ENCODE measurements at places on chromosomes 1 and 21.

DNA sequence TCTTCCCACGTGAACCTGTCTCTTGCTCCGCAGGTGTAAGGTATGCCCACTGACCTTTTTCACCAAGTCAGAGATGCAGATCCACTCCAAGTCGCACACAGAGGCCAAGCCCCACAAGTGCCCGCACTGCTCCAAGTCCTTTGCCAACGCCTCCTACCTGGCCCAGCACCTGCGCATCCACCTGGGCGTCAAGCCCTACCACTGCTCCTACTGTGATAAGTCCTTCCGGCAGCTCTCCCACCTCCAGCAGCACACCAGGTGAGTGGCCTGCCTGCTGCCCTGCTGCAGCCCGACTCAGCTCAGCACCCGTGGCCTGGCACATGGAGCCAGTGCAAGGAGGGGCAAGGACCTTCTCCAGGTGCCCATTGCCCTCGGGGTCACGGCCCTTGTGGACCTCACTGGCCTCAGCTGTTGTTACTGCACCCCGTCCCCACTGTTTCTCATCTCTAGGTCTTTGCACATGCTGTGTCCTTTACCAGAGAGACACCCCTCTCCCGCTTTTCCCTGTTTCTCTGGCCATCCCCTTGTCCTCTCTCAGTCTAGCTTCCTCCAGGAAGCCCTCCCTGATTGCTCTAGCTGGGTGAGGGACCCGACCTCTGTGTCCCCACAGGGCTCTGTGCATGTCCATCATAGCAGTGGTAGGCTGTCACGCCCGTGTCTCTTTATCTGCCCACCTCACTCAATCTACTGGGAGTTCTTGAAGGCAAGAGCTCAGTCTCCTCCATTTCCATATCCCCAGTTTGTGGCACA, 25.4 kb downstream of the ZNF362 start:
- DNase-seq: no peak

- no peak for DNase-seq
Measured at GRCh38 chr1:168086438-168086837, 50.3 kb downstream of the GPR161 start.

DNA sequence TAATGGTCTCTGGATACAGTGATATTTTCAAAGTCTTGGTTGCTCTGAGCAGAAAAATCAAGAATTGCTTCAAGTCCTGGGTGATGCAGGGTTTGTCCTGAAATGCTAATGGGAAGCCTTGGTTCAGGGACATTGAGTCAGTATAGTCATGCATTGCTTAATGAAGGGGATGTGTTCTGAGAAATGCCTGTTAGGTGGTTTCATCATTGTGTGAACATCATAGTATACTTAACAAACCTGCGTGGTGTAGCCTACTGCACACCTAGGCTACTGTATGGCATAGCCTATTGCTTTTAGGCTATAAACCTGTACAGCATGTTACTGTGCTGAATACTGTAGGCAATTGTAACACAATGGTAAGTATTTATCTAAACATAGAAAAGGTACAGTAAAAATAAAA, 36.4 kb downstream of the TBCE start:
- DNase-seq: no peak

- no peak for DNase-seq
Measured at GRCh38 chr1:221522529-221522940, 219.4 kb downstream of the DUSP10 start.

- DNase-seq: no peak
Measured at GRCh38 chr1:82441402-82441801, 640.7 kb downstream of the ADGRL2 start.

DNA sequence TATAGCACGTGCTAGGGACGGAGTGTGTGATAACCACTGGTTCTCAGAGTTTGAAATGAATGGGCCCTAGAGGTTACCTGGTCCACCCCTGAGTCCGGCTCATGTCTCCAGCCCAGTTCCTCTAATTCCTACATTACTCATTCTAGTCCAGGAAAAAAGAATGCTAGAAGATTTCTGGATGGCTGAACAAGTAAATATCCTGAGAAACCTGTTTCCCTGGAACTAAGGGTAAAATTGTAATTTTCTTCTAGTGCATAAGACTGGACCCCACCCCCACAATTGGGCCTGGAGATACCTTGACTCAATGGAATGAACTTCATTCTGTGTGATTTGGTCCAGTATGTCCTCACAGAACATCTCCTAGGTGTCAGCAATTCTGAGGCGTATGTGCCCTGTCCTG, 208.4 kb downstream of the TRABD2B start:
- DNase-seq: no peak

GRCh38 chr1:91730801-91731732, 154.9 kb downstream of the TGFBR3 start:
- DNase-seq: no peak

- DNase-seq: no peak
Measured at GRCh38 chr1:79497193-79497773, 490.8 kb upstream of the ADGRL4 start.

GRCh38 chr1:42945164-42945563, 13.5 kb downstream of the SLC2A1 start:
- no peak for DNase-seq

- no peak for DNase-seq
Measured at GRCh38 chr1:90854397-90854924, 137.4 kb upstream of the BARHL2 start.

DNA sequence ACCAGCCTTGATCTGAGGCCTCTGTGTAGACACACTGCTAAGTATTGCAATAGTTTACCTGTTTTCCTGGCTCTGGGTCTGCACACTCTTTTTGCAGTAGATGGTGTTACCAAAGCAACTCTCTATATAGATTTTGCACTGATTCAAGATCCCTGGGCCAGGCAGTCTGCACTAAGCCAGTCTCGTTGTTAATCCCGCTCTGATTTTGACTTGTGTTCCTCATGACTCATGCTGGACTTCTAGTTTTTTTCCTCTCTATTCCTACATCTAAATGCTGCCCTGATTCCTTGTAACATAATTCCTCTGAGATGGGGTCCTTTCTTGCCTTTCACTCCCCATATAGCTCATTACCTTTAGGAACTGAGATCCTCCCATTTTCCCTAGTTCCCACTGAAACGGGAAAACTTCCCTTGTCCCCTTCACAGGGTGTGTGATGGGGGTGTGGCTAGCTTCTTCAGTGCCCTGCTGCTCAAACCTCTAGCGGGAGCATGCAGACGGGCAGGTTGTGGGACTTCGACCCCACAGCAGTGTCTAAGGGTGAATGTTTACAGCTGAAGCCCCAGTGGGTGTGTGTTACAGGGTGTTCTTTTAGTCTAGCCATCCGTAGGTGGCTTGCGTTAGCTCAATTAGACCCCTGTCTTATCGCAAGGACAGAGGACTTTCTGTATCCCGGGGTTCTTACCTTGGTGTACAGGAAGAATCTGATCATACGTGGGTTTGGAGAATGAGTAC, 106.5 kb upstream of the RAB3GAP2 start:
- no peak for DNase-seq

DNA sequence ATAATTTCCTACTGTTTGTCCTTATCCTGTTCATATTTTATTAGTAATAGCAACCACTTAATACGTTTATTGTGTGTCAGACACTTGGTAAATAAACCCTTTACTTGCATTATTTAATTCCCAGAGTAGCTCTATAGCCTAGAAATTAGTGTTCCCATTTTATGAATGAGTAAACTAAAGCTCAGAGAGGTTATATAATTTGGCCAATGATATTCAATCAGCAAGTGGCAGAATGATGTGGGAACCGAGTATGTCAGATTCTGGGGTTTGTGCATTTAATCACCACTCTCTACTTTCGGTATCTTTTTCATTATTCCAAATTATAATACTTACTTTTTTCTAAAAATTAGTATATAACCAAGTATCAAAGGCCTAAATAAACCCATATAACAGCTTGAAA, 6.6 kb upstream of the ARPC5 start:
- DNase-seq: no peak

DNA sequence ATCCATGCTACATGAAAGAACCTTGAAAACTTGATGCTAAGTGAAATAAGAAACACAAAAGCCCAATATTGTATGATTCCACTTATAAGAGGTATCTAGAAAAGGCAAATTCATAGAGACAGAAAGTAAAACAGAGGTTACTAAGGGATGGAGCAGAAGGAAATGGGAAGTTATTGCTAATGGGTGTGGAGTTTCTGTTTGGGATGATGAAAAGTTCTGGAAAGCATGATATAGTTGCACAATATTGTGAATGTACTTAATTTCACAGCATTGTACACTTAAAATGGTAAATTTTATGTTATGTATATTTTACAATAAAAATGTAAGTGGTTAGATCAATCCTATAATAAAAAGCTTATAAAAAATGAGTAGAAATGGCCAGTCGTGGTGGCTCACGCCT, 1.6 kb upstream of the NECAP2 start:
- DNase-seq: no peak

DNA sequence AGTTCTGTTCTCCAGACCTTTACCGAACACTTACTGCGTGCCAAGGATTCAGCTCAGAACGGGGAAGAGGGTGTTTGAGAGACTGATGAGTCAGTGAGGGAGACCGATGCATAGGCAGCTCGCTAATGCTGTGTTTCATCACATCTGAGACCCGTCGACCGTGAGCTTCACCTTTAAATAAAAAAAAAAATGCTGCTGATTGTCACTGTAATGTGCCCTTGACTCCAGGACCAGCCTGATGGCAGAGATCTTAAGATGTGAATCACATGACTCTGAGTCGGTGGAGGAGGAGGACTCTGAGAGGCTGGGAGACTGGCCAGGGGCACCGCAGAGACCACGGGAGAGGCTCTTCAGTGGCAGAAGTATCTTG, 28.8 kb downstream of the SPSB1 start:
- no peak for DNase-seq

DNA sequence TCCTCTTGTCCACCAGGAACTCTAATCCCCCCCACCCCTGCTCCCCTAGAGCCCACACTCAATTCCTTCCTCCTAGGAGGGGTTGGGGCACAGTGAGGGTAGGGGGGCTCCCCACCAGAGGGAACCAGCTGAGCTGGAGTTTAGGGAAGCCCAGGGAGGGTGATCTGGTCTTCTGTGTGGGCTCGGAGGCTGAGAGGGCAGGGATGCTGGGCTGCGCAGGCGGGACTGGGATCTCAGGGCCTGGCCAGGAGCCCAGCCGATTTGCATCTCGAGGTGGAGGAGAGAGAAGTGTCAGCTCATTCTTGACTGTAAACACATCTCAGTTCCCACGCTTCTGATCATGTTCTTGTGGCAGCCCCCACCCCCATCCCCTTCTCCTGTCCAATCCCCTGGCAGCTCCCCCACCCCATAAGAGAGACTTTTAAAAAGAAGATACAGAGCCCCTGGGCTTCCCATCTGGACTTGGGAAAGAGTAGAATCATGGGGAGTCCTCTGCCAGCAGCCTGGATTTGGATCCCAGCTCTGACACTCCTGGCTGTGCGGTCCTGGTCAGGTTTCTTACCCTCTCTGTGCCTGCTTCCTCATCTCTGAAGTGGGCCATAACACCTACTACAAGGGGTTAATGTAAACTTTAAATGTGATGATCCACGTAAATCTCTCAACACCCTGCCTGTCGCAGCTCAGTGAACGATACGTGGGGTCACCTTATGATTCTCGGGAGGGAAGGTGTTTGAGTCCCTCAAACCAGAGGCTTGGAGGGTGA, 6.6 kb downstream of the PEAR1 start:
- DNase-seq: no peak

DNA sequence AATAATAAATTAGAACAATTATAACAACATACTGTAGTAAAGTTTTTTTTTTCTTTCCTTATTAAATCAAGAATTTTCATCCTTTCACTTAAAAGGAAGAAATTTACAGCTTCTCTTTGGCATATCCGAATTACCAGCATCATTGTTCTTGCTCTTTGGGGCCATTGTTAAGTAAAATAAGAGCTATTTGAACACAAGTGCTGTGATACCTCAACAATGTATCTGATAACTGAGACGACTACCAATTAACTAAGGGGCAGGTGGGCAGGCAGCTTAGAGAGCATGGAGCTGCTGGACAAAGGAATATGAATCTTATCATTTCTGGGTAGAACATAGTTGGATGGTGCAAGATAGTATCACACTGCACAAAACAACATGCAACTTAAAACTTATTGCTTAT, 719.9 kb upstream of the TMPRSS15 start:
- no peak for DNase-seq

GRCh38 chr1:108097018-108097417, 103.1 kb downstream of the SLC25A24 start:
- DNase-seq: no peak

- DNase-seq: no peak
Measured at GRCh38 chr1:90114521-90115141, 119.7 kb downstream of the ZNF326 start.

- no peak for DNase-seq
Measured at GRCh38 chr1:191886977-191887376, 271.3 kb upstream of the RGS18 start.

GRCh38 chr1:23521588-23521987, 9.4 kb downstream of the E2F2 start:
- no peak for DNase-seq

GRCh38 chr1:28392027-28392652, 22.6 kb downstream of the PHACTR4 start:
- no peak for DNase-seq

DNA sequence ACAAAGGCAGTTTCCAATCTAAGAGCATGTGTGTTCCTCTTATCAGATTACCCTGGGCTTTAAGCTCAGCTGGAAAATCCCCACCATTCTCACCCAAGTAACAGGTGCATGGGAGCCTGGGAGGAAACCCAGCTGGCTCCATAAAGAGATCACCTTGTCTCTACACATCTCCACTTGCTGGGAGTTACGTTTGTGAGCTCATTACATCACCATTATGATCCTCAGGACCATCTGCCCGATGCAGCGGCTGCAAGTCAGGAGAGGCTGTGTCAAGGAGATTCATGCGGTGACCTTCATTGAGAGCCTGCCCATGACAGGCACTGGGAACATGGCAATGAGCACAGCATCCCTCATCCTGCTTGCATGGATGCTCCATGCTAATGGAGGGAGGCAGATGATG, 618.0 kb downstream of the NPHP4 start:
- DNase-seq: no peak

DNA sequence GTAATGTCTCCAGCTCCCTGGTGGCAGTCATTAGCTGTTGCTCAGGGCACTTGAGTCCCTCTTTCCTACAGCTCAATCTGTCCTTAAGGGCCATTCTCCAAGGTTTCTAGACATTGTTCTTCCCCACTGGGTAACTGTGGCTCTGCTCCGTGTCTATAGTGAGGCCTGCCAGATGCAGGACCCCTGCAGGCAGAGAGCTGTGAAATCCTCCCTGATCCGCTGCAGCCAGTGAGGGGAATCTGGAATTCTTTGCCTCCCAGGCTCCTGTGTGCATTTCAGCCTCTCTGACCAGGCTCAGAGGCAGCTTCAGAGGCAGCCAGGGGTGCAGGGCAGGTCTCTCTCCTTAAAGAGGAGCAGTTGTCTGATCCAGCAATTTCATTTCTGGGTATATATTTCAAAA, 14.4 kb upstream of the IGSF21 start:
- DNase-seq: no peak

DNA sequence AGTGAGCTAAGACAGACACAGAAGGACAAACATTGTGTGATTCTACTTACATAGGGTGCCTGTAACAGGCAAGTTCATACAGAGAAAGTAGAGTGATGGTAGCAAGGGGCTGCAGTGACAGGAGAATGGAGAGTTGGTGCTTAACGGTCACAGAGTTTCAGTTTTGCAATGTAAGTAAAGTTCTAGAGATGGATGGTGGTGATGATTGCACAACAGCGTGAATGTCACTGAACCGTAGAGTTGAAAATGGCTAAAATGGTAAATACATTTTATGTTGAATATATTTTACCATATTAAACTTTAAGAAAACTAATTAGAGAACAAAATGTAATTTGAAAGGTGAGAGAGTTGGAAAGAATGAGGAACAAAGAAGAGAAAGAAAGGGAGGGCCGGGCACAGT, 8.7 kb downstream of the CFAP107 start:
- no peak for DNase-seq
